Activated B cell treated with CpG ODN at 0.5 μM for 24 hours (primary cell): ENCODE measurements at places on chromosomes 16 and 17.

- DNase-seq: no peak
These were observed 28.7 kb downstream of the MPRIP start for GRCh38 chr17:17070931-17071330.

DNA sequence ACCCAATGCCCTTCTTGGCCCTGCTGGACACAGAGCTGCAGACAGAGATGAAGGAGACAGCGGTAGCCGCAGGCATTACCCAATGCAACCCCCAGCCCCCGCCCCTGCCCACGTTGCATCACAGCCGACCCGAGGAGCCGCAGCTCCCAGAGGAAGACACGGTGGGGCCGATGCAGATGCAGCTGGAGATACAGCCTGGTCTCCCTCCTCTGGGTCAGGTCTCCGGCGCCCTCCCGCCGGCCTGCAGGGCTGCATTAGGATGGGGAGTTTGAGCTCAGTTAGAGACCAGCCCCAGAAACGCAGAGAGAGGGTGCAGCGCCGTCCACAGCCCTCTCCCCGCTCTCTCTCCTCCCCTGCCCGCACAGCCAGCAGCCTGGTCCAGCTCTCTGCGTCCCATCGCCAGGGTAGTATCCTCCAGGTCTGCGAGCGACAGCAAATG lies 19.4 kb upstream of the UBE2I start:
- no peak for DNase-seq

GRCh38 chr16:10976634-10977033 lies 32.3 kb downstream of the CLEC16A start:
- DNase-seq: no peak

GRCh38 chr17:14427900-14428647 lies 127.2 kb downstream of the HS3ST3B1 start:
- DNase-seq: peak; percentile 37

GRCh38 chr17:8421571-8421970 lies 14.1 kb upstream of the NDEL1 start:
- DNase-seq: no peak

DNA sequence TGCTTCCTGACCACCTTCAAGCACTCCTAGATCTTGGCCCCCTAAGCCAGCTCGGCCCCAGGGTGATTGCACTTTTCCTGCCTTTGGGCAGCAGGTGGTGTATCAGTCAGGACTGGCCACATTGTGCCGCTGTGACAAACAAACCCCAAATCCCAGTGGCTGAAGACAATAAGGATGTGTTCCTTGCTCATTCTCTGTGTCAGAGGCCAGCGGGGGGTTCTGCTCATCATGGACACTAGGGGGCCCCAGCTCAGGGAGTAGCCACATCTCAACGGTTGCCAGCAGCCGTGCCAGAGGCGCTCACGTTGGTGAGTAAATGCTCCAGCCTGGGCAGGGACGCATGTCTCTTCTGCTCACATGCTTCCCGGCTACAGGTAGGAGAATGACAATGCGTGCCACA lies 60.4 kb downstream of the ZDHHC7 start:
- no peak for DNase-seq

DNA sequence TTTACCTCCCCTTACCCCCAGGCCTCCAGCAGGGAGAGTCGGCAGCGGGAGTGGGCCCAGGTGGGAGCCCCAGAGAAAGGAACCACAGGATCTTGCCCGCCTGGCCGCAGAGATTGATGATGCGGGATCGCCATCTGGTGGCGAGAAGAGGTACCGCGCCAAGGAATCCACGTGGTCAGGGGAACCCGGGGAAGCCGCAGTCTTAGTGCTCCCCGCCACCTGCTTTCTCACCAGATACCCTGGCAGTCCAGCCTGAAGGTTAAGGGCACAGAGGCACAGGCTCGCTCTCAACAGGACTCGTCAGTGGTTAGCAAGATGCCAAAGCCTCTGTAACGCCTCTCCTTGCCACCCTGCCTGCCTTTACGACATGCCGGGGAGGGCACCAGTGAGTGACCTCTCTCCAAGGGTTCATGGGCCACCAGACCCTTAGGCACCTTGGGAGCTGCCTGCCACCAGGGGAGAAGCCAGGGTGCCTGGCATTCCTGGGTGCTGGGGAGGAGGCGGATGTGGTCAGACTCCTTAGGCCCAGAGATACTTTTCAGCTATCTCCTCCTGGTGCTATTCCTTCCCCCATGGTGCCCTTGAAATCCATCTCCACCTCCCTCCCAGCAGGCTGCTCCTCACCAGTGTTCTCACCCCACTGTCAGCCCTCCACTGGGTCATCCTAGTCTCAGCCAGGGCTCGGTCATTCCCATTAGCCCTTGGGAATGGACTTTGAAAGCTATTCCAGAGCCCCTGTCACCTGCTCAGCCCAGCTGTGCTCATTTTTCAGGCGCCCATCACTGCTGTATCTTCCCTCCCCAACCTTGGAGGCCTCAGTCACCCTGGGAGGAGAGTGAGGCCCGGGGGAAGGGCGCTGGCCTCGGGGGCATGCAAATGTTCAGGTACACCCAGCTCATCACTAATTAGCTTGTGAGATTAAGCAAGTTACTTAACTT lies 5.5 kb upstream of the RHBDF2 start:
- peak; percentile 93 for DNase-seq

DNA sequence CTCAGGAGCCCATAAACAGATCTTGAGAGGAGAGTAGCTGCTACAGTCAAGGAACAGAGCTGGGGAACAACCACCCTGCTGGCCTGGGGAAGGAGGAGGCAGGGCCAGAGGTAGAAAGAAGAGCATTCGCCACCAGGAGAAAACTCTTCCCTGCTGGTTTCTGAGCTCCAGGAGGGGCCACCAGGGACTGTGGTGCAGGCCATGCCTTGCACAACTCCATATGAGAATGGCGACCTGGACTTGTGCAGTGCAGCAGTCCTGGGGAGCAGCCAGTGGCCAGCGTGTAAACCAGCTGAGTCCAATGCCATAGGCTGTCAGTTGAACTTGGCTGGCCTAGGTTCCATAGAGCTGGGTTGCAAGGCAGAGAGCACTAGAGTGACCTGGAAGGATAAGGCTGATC lies 11.6 kb downstream of the SLC13A2 start:
- DNase-seq: no peak

- DNase-seq: no peak
These were observed 140.1 kb downstream of the ITFG1 start for GRCh38 chr16:47320546-47321310.

DNA sequence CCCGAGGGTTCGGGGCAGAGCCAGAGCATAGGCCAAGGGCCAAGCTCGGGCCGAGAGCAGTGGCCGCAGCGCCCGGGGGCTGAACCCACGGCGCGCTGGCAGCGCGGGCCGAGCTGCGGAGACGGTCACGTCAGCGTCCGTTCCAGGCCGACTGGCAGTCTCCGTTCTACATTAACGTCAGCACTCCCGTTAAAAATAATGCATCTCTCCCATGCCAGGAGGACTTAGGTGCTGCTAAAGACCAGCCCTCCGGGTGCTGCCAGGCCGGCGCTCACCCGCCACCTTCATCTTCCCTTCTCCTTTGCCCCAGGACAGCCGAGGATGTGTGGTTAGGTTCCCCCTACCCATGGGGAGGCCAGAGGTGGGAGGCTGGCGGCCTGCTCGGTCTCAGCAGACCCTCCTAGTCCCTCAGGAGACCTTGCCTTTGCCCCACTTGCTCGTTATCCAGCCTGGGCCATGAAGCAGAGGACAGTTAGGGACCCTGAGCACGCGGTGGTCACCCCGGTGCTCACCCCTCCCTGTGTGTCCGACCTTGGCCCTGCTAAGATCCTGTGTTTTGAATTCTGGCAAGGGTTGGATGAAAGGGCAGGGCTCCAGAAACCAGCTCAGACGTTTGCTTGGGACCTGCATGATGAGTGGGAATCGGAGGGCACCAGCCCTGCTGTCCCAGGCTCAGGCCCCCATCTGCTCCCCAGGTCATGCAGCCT lies 572 bp downstream of the MPG start:
- no peak for DNase-seq

DNA sequence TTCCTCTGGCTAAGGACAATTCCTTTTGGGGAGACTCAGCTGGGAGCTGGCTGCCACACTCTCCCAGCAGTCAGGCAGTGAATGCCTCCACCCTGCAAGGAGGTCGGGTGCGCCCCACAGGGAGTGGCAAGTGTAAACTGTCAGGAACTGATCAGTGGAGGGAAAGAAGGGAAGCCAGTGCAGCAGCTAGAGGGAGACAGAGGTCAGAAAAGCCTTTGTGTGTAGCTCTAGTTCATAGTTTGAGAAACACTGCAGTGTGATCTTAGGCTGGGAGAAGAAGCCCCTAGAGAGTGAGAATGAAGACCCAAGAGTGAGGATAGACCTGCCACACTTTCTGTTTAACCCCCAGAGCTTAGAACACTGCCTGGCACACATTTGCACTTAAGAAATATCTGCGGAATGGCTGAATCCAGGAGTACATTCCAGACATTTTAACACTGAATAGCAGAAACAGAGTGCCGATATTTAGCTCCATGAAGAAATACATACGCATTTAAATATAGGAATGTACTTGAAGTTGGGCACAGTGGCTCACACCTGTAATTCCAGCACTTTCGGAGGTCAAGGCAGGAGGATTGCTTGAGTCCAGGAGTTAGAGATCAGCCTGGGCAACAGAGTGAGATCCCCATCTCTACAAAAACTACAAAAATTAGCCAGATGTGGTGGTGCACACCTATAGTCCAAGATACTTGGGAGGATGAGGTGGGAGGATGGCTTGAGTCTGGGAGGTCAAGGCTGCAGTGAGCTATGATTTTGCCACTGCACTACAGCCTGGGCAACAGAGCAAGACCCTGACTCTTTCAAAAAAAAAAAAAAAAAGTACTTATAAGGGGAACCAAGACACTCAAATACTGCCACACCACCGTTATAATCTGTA lies 11.1 kb upstream of the SLC5A11 start:
- no peak for DNase-seq

DNA sequence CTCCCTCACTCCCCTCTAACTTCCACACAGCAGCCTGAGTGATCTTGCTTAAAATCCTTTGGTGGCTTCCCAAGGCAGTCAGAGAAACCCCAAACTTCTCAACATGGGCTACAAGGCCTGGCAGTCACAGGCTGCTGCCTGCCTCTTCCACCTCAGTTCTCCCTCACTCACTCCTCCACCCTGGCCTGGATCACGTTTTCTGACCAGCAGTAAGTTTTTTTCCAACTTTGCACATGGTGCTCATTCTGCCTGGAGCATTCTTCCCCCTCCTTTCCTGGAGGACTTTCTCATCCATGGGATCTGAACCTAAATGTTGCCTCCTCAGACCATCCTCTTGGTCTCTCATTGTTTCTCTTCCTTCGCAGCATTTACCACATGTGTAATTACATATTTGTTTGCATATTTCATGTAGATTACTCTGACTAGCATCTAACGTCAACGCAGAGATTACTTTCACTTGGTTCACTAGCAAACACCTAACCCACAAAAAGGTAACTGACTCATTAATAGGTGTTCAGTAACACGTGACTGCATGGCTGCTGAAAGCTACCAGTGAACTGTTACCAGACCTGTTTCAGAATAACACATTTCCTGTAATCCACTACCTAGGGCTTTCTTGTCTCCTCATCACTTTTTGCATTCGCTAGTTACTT lies 17.1 kb downstream of the GNA13 start:
- no peak for DNase-seq

GRCh38 chr16:30839523-30840227 lies 52.7 kb upstream of the ZNF629 start:
- no peak for DNase-seq

DNA sequence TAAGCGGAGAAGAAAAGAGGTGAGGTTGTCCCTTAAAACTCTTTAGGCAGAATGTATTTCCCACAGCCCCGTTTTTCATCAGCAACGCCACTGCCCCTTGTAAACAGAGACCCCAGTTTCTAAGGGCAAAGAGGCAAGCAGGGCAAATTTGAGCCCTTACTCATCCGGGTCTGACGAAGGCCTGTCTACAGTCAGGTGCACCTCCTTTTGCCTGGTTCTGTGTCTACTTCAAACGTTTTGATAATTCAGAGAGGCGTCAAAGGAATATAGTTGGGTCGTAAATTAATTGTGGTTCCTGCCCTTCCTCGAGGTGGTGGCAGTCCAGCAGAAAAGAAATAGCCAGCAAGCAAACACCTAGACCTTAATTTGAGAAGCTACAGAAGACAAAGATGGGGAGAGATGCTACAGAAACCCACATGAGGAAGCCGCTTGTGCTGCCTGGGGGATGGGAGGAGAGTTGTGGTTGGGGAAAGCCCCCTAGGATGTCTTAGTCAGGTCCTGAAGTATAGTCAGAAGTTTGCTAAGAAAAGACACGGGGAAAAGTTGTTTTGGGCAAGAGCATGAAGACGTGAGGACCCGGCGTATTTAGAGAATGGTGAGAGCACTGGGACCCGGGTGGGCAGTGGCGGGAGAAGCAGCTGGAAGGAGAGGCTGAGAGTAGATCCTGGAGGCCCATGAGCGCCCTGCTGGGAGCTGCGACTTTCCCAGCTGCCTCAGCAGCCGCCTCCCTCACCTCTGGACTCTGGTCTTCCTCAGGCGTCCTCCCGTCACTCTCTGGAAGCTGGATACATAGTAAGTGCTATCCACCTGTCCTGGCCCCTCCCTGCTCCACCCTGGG lies 2.4 kb downstream of the FBRS start:
- peak; percentile 62 for DNase-seq

DNA sequence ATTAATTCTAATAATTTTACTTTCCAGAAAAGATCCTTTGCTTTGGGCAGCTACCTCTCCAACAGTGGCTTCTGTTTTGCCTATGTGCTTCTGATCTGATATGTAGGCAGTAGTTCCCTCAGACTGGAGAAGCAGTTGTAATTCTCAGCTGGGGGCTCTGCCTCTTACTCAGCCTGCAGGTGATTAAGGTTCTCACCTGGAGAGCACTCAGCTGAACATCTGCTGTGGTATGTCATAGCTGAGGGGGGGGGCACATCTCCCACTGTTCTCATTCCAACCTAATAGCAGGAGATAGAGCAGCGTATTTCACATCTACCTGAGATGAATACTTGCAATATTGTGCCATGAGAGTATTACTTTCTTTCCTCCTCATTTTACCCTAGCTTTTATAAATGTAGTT lies 511.9 kb upstream of the CDH8 start:
- DNase-seq: no peak

GRCh38 chr17:9256751-9257629 lies 235.7 kb downstream of the NTN1 start:
- no peak for DNase-seq

GRCh38 chr17:31318298-31318801 lies 3.1 kb downstream of the EVI2A start:
- DNase-seq: no peak

GRCh38 chr17:78040440-78041385 lies 82.2 kb downstream of the TNRC6C start:
- DNase-seq: no peak

- DNase-seq: no peak
These were observed 202.9 kb downstream of the IRF8 start for GRCh38 chr16:86101897-86102157.

- peak; percentile 13 for DNase-seq
These were observed 90.4 kb downstream of the IRF8 start for GRCh38 chr16:85989376-85989775.

GRCh38 chr17:40325156-40326013 lies 16.4 kb downstream of the RARA start:
- DNase-seq: no peak

- DNase-seq: no peak
These were observed 24.6 kb downstream of the CTU2 start for GRCh38 chr16:88730632-88731607.
